ENCODE measurements at places on chromosomes 5 and 9.
A peak's percentile ranks its signal among the peaks of the same experiment; 100 is the strongest.

GRCh38 chr5:126857472-126858410, 80.8 kb downstream of the LMNB1 start:
- no peak for DNase-seq

DNA sequence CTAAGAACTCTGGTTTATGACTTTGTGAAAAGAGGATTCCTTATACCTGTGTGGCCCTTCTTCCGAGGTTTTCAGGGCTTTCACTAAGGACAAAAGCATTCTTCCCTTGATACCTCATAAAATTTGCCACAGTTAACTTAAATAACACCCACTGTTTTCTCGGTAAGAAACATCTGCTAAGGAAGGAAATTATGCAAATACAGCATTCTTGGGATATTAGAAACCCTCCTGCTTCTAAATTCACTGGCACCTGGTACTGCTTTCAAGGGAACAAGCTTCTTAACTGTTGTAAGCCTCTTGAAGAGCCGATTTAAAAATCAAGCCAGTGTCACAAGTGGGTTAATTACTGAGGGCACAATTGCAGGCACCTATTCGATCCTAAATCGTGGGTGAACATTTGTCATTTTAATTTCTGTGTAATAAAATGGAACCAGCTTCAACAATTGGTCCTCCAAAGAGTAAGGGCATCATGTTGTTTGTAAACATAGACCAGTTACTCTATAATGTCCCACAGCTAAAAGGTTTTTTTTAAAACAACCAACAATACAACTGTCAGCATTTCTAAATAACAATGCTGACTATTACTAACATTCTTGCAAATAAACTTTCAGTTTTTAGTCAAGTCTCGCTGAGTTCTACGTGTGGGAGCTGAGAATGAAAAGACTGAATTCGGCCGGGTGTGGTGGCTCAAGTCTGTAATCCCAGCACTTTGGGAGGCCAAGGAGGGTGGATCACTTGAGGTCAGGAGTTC, 26.6 kb downstream of the AK3 start:
- DNase-seq: no peak

GRCh38 chr5:58545912-58546311, 37.0 kb upstream of the RAB3C start:
- peak; percentile 3 for DNase-seq

DNA sequence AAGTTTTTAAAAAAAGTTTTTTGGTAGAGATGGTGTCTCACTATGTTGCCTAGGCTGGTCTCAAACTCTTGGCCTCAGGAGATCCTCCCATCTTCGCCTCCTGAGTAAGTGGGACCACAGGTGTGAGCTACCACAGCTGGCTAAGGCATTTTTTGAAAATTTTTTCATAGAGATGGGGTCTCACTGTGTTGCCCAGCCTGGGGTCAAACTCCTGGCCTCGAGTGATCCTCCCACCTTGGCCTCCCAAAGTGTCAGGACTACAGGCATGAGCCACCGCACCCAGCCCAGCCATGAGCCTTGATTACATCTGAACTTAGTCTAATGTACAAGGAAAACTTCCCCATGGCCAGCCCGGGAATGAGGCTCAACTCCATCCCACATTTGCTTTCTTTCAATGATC, 77.5 kb upstream of the PCA3 start:
- no peak for DNase-seq

DNA sequence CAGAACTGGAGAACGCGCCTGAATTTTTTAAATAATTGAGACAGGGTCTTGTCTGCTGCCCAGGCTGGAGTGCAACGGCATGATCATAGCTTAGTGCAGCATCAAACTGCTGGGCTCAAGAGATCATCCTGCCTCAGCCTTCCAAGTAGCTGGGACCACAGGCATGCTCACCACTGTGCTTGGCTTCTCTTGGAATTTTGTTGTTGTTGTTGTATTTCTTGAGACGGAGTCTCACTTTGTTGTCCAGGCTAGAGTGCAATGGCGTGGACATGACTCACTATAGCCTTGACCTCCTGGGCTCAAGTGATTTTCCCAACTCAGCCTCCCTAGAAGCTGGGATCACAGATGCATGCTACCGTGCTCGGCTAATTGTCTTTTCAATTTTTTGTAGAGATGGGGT, 58.4 kb upstream of the DAB2IP start:
- no peak for DNase-seq

DNA sequence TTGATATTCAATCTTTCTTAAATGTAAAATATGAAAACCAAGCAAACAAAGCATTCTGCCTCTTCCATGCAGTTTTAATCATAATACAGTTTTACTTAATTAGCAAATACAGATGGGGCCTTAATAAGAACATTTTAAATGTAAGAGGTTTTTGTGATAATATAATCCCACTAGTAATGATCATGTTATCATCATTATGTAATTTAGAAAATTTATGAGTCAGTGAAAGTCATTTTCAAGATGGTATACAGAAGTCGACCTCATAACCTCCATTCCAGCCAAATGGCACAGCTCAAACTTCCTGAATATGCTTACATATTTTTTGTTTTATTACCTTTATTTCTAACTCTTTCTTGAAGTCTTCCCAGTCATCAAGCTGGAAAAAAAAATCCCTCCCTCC, 102.2 kb upstream of the GNA14 start:
- no peak for DNase-seq

- DNase-seq: no peak
These were observed 23.3 kb upstream of the ABLIM3 start for GRCh38 chr5:149117970-149118369.

- DNase-seq: no peak
These were observed 98.7 kb upstream of the SLC28A3 start for GRCh38 chr9:84439250-84439649.

- DNase-seq: no peak
These were observed 761.7 kb upstream of the ARRDC3 start for GRCh38 chr5:92144824-92145223.

DNA sequence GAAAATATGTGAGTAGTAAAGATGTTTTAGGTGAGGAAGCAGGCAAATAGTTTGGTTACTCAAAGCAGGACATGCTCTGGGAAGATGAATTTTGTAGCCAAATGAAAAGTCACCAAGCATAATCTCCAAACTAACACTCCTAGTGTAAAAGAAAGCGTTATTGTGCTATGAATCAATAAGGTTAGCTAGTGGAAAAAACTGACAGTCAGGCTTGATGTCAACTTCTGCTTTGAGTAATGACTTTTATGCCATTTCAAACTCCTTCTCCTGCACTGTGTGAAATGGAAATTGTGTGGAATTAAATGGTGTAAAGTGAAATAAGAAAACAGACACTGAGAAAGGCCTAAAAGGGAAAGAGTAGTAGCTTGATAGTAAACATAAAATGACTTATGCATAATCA, 637.2 kb upstream of the DMAC1 start:
- no peak for DNase-seq

GRCh38 chr9:127341152-127341551, 55.8 kb upstream of the SLC2A8 start:
- DNase-seq: no peak

Data from GM06990 (cell line).